ENCODE measurements at places on chromosomes 1 and 21.

DNA sequence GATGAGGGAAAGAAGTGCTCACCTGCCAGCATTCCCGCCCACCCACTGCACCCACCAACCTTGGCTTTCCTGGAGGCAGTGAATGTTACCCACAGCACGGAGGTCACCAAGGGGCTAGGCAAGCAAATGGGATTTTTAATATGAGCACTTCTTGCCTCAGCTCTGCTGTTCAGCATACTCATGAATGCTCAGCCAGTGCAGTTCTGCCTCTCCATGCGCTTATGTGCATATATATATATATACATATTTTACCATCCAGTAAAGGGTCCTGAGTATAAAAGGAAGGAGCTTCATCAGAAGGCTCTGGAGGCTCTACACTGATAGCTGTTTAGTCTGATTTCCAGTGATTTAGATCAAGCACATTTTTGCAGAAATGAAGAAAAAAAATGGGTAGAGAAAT, 366.9 kb downstream of the SIPA1L2 start:
- no peak for DNase-seq

GRCh38 chr1:36737038-36737555, 254.4 kb upstream of the CSF3R start:
- DNase-seq: peak; percentile 12

- peak; percentile 64 for DNase-seq
Measured at GRCh38 chr1:45493116-45493697, 2.2 kb upstream of the TESK2 start.

- DNase-seq: peak; percentile 60
Measured at GRCh38 chr1:244863491-244864252, 671 bp downstream of the HNRNPU start.

GRCh38 chr1:5915587-5916571, 76.3 kb downstream of the NPHP4 start:
- no peak for DNase-seq

DNA sequence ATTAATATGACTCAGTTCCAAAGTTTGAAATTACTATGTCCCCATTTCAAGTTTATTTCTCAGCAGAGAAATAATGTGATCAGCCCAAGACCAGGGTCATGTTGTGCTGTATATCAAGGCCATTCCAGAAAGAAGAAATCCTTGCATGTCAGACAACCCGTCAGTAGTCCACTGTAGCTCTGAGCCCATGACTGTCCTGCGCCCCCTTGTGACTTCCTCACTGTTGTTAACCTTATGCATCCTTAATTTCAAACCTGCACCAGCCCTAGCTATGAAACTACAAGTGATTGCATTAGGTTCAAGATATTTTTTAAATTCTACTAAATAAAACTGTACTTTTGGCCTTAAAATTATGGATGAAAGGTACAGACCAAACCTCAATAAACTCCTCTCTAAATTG, 133.0 kb downstream of the LRRC7 start:
- peak; percentile 72 for DNase-seq

DNA sequence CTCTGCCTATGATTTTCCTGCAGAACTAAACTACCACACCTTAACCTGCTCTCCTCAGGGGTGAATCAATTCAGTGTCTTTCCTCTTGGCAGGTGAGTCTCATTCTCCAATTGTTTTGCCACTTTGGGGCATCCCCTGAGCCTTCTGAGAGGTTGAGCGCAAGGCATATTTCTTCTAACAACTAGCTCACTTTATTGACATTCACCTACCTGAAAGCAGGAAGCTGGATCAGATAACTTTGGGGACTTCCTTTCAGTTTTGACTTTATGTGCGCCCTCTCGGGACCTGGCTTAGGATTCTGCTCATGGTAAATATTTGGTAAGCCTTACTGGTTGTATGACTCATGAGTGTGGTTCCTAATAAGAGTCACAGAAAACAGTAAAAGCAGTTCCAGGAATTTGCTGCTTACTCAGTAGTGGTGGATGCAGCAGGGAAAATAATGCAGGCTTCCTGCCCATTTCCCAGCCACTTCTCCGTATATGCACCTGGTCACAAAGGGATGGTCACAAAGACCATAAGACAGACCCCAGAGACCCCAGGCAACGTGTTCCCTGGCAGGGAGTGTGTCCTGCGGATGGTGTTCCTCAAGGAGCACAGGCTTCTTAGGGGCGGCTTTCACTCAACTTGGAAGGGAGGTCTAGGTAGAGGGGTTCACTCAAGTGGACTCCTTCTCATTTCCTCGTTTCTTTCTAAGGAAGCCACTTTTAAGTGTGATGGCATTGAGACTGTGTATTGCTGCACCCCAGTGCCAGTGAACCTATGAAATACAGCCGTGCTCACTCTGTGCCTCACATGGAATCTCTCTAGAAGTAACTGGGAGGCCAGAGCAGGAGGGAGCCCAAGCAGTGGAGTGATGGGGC, 22.0 kb upstream of the BATF3 start:
- no peak for DNase-seq

DNA sequence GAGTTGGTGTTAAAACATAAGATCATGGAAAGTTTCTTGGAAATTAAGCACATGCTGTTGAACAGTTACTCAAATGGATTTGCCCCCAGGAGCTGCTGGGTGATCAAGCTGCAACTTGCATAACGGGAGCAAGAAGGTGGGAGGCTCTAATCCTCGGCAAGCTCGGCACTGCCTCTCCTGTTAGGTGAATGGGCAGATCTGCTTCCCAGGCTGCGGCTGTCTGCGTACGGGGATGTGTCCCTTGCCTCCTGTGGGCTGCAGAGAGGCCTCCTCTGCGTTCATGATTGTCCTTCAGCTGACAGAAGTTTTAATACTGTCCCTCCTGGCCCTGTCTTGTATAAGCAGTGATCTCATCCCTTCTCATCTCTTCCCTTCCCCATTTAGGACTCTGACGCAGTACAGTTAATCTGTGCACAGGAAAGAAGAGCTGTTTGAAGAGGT, 36.7 kb downstream of the ATP1A1 start:
- DNase-seq: no peak

- no peak for DNase-seq
Measured at GRCh38 chr1:917466-918091, 6.1 kb upstream of the SAMD11 start.

DNA sequence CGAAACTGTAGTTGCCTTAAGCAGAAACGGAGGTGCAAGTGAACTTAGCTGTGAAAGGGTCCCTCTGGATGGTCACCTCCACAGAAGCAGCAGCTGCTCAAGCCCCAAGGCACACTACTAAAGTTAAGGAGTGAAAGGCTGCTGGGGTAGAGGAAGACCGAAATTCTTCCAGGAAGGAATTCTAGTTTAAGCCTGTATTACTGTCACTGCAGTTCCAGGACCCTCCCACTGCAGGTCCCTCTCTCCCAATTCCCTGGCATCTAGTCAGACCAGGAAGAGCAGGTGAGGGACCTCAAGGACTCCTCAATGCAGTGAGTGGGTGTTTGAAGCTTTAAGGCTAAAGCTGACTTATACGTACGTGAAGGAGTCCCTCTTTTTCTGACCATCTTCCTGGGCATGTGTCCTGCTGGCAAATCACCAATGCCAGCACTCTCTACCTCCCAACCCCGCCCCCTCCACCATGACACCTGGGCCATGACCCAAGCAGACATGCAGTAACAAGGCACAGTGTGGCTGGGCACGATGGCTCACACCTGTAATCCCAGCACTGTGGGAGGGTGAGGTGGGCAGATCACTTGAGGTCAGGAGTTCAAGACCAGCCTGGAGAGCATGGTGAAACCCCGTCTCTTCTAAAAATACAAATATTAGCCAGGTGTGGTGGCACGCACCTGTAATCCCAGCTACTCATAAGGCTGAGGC, 57.2 kb downstream of the TGFBR3 start:
- DNase-seq: no peak

DNA sequence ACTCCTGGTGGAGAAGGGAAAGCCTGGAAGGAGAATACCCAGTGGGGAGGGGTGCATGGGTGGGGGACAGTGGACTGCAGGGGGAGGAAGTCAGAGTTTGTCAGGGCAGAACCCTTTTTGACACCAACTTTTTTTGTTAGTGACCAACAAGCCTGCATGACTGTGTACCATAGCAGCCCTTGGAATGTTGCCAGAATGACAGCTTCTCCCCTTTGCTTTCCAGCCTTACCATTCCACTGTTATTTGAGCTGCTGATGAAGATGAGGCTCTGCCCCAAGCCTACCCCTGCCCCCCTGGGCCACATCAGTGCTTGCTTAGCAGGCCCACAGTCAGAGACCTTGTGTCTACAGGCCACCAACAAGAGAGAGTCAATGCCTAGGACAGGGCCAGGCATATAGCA, 341.2 kb downstream of the HHAT start:
- DNase-seq: no peak

DNA sequence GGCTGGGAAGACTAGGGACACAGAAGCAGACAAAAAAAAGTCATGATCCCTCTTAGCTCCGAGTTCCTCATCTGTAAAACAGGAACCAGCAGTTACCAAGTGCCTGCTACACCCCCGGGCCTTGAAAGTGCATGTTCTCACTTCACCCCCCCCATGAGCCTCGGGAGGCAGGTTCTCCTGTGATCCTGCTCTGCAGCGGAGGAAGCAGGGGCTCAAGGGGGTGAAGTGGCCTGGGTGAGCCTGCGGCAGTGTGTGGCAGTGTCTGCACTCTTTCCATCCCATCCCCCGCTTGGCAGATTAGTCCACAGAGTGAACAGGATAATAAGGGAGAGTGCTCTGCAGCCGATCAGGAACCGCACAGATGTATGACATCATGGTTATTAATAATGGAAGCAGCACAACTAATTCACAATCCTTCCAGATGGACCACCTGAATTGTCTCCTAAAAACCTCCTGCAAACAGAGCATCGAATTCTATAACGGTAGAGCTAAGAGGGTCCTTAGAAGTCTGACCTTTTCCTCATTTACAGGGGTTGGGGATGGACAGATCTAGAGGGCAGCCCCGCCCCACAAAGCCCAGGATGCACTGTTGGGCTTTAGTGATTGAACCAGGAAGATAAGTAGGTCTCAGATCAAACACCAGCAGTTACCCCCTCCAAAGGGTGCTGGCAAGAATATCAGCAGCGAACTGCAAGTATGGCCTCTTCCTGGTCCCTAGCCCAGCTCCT, 174.1 kb upstream of the EDN2 start:
- no peak for DNase-seq

DNA sequence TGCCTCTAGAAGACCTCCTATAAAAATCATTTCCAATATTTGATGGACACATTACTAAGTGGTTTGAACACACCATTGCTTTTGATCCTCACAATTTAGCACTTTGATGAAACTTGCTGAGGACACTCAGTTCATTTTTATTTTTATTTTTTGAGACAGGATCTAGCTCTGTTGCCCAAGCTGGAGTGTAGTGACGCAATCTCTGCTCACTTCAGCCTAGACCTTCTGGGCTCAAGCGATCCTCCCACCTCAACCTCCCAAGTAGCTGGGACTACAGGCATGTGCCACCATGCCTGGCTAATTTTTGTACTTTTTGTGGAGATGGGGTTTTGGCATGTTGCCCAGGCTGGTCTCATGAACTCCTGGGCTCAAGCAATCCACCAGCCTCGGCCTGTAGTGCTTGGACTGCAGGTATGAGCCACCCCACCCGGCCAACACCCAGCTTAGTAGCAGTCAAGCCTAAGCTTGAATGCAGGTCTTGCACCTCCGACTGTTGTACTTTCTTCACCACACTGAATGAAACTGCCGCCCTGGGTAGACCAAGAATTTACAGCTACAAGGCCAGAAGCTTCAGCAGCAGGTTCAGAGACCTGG, 24.8 kb upstream of the ATP2B4 start:
- no peak for DNase-seq

GRCh38 chr1:69441496-69441895, 126.2 kb upstream of the LRRC7 start:
- no peak for DNase-seq

GRCh38 chr1:212589446-212589845, 19.1 kb upstream of the ATF3 start:
- DNase-seq: no peak

DNA sequence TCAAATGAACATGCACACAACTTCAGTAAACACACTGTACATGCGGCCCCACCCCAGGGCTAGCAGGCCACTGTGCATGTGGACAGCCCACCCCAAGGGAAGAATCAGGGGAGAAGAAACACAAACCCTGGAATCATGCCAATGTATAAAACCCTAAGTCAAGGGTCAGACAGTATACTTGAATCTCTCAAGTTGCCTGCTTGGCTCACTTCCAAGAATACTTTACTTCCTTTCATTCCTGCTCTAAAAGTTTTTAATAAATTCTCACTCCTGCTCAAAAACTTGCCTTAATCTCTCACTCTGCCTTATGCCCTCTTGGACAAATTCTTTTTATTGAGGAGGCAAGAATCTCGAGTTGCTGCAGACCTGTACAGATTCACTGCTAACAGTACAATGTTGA, 231.2 kb upstream of the CACYBP start:
- no peak for DNase-seq

DNA sequence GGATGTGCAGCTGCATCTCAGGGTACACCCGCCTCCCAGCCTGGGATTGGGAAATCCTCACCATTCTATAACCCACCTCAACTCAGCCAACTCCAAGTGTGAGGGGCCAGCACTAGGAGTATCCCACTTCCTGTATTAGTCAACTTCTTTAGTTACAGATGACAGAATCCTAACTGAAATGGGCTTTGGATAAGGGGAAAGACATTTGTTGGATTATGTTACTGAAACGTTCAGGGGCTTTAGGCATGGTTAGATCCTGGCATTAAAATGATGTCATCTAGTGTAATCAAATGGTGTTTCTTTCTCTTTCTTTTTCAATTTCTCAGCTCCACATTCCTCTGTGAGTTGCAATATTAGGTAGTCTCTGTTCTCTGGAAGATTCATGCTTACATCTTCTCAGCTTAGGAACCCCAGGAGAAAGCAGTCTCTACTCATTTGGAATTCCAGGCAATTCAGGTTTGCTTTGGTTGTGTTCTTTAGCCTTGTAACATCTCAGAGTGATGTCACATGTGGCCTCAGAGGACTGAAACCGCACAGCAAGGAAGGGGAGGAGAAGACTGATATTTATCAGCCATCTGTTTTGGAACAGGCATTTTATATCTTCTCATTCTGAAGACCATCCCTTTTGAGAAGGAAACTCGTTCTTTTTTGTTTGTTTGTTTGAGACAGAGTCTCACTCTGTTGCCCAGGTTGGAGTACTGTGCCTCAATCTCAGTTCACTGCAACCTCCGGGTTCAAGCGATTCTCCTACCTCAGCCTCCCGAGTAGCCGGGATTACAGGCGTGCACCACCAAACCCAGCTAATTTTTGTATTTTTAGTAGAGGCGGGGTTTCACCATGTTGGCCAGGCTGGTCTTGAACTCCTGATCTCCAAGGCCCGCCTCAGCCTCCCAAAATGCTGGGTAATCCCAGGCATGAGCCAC, 18.9 kb upstream of the TMEM54 start:
- DNase-seq: no peak

DNA sequence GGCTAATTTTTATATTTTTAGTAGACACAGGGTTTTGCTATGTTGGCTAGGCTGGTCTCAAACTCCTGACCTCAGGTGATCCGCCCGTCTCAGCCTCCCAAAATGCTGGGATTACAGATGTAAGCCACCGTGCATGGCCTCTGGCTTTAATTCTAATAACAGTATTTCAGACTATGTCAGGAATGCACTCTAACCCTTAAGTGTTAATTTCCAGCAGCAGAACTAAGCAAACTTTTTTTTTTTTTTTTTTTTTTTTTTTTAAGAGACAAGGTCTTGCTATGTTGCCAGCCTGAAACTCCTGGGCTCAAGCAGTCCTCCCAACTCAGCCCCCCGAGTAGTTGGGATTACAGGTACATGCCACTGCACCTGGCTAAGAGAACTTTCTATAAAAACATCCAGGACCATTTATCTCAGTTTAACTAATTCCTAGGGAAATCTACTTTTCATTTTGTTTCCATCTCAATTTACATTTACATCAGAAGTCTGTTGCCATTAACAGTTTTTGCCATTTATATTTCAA, 6.5 kb downstream of the DCAF8 start:
- DNase-seq: no peak

GRCh38 chr1:7389906-7390603, 381.0 kb upstream of the VAMP3 start:
- DNase-seq: peak; percentile 47
